HTR-8/SVneo (cell line): ENCODE measurements at places on chromosomes 3 and 15.

- no peak for DNase-seq
Measured at GRCh38 chr15:71091601-71092000, 23.7 kb upstream of the THSD4 start.

- peak; percentile 8 for DNase-seq
Measured at GRCh38 chr15:57213862-57214261, 162.4 kb upstream of the CGNL1 start.

- DNase-seq: no peak
Measured at GRCh38 chr3:196670339-196670738, 30.8 kb downstream of the NRROS start.

GRCh38 chr15:70119911-70120508 is 22.3 kb upstream of the TLE3 start:
- DNase-seq: no peak

GRCh38 chr3:64242435-64242834 is 17.2 kb upstream of the PRICKLE2 start:
- no peak for DNase-seq

- DNase-seq: no peak
Measured at GRCh38 chr3:105315815-105316214, 50.9 kb upstream of the ALCAM start.

- no peak for DNase-seq
Measured at GRCh38 chr3:24088782-24089181, 143.7 kb downstream of the NR1D2 start.

DNA sequence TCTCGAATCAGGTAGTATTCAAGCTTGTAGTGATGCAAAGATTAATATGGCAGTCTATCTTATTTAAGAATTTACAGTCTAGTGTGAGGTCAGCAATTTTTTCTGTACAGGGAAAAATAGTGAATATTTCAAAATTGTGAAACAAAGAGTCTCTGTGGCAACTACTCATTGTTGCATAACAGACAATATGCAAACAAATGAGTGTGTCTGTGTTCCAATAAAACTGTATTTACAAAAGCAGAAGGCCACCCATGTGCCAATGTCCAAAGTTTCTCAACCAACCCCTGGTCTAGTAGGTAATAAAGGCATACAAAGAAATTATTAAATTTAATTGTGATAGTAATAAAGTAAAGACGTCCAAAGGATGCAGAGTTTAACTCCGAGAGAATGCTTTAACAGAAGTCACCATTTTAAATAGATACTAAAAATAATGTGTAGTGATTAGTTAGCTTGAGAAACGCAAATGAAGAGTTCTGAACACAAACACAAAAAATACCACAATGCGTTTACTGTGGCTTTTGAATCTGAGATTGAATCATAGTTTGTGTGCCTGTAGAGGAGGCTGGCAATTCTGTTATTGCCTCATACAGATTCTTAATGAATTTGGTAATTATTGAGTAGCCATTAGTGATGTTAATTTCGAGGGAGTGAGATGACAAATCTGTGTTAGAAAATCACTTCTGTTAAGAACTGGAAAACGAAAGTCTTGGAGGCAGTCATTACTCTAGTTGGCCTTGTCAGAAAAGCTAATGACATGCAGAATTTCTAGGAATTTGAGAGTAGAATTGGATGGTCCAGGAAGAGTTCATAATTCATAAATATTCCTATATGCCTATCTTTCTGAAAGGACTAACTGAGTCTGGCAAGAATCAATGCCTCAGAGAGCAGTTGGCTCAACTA is 48.7 kb downstream of the CADM2 start:
- DNase-seq: no peak

GRCh38 chr15:64144192-64144564 is 7.4 kb upstream of the SNX22 start:
- DNase-seq: no peak

DNA sequence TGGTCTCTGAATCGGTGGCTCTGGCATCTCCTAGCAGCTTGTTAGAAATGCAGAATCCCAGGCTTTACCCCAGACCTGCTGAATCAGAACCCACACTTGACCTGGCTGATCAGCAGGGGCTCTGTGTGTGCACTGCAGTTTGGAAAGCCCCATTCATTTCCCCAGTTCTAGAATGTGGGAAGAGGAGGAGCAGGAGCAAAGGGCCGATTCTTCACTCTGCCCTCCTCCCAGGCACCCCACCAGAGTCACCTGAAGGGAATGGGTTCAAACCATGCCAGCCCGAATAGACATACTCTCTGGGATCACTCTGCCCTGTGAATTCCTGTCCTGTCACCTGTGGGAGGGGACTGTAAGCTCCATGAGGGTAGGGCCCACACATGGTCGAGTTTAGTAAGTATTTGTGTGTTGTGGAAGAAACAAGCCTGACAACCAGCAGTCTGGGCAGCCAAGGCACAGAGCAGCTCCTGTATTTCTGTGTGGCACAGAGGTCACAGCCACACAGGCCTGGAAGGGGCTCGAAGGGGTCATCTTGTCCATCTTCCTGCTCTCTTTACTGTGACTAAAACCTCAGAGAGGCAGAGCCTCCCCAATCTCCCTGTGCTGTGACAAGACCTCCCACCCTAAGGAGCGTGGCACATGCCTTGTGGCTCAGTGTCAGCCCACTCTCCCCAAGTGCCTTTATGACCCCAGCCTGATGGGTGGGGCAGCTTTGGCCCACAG is 29.0 kb upstream of the HHATL start:
- no peak for DNase-seq

DNA sequence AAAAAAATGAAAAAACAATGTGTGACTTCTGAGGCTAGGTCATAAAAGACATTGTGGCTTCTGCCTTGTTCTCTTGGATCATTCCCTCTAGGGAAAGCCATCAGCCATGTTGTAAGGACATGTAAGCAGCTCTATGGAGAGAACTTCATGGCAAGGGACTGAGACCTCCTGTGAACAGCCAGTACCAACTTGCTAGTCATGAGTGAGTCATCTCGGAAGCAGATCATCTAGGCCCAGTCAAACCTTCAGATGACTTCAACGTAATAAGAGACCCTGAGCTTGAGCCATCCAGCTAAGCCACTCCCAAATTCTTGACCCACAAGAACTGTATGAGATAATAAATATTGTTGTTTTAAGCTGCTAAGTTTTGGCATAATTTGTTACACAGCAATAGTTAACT is 4.9 kb downstream of the MON1A start:
- DNase-seq: peak; percentile 64

DNA sequence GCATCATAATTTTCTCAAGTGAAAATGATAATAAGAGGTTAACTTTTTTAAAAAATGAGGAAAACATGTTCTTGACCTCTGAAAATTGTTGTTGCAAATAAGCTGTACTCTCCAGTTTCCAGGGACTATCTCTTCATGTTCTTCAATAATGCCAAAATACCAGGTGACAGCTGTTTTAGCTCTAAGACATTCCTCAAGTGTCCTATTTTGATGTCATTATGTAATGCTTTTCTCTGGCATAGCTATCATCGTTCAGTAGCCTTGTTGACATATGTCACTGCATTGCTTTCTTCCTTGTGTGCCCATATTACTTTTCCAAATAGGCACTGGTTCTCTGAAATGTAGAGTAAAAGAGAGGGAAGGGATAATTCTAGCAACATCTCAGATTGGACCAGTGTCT is 5.7 kb upstream of the FILIP1L start:
- DNase-seq: no peak

- no peak for DNase-seq
Measured at GRCh38 chr3:190810957-190811356, 51.5 kb downstream of the GMNC start.

- DNase-seq: no peak
Measured at GRCh38 chr15:75140080-75140879, 61.4 kb upstream of the C15orf39 start.

- DNase-seq: no peak
Measured at GRCh38 chr15:48289628-48290027, 41.6 kb upstream of the DUT start.

- DNase-seq: no peak
Measured at GRCh38 chr3:29514170-29514569, 233.3 kb downstream of the RBMS3 start.

GRCh38 chr3:139448104-139448503 is 28.2 kb downstream of the RBP2 start:
- DNase-seq: no peak

DNA sequence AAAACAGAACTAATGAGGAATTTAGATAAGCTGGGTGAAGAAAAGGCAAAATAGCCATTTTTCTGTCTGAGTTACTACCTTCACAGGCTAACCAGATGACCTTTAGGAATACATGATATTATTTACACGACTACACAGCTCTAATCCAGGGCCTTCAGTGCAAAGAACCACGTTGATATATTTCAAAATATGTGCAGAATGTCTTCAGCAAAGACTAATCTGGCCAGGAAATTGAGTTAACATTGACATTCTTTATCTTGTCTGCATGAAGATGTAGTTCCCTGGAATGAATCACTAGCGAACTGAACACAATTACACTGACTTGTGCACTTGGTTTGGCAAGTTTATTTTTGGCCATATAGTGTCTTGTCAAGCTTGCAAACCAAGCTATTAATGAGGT is 41.5 kb downstream of the PDHB start:
- no peak for DNase-seq

GRCh38 chr3:118165413-118165812 is 869.2 kb downstream of the IGSF11 start:
- DNase-seq: no peak

GRCh38 chr3:52311576-52312119 is 4.5 kb upstream of the DNAH1 start:
- no peak for DNase-seq

- DNase-seq: no peak
Measured at GRCh38 chr3:78112291-78113010, 1072.6 kb downstream of the ROBO2 start.

- DNase-seq: peak; percentile 2
Measured at GRCh38 chr3:173398111-173398479, 551 bp downstream of the NLGN1 start.

- DNase-seq: no peak
Measured at GRCh38 chr15:66646799-66647198, 55.2 kb upstream of the SMAD6 start.

- no peak for DNase-seq
Measured at GRCh38 chr3:180749796-180750195, 70.5 kb upstream of the CCDC39 start.

GRCh38 chr15:72116731-72117485 is 1.0 kb downstream of the MYO9A start:
- peak; percentile 35 for DNase-seq

GRCh38 chr3:99562990-99563607 is 75.3 kb upstream of the COL8A1 start:
- peak; percentile 8 for DNase-seq

- DNase-seq: no peak
Measured at GRCh38 chr3:78887547-78888011, 880.2 kb downstream of the ROBO1 start.

- DNase-seq: no peak
Measured at GRCh38 chr15:41908736-41909461, 15.0 kb upstream of the SPTBN5 start.

DNA sequence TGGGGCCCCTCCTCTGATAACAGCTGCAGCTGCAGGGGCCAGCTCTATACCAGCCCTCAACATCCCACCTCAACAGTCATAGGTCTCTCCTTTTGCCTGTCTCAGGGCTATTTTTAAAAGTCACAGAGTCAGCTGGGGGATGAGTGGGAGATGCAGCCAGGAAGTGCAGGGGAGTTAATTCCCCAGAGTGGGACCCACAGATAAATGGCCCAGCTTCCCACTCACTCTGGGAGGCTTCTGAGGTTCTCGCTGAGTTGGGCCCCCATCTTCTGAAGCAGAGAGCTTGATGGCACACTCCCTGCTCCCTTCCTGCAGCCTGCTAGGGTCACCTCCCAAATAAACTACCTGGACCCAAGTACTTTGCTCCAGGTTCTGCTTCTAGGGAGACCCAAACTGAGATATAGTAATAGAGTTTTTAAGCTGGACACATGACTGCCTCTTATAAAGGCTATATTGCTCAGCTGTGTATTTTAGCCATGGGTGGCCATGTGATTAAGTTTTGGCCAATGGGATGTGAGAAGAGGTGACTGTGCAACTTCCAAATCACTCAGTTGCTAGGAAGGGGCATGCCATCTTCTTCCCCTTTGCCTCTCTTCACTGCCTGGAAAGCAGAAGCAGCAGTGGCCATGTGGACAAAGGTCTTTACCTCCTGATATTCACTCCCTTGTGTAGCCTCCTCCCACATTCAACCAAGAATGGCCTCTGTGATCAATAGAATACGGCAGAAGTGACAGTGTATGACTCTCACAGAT is 15.5 kb upstream of the VIPR1 start:
- DNase-seq: no peak

DNA sequence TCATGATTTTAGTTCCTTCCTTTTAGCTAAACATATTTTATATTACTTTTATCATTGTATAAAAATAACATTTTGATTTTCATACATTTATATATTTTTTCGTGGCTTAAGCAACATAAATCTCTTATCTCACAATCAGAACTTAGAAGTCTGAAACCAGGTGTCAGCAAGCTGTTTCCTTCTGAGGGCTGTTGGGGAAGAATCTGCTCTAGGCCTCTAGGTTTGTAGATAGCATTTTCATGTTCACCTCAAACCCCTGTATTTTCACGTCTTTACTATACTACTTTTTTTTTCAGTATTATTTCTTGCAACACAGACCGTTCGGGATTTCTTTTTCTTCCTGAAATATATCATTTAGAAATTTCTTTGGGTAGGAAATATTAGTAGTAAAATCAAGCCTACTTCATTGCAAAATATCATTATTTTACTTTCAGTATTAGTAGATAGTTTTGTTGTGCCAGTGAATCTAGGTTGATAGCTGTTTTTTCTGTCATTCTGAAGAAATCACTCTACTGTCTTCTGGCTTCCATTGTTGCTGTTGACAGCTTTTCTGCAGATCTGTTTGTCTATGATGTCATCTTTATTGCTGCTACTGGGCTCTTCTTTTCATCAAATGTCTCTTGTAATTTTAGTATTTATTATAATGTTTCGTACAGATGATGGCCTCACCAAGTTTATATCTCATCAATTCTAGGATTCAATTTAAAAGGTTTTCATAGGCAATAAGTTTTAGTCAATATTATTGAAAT is 756.3 kb downstream of the VGLL3 start:
- no peak for DNase-seq

DNA sequence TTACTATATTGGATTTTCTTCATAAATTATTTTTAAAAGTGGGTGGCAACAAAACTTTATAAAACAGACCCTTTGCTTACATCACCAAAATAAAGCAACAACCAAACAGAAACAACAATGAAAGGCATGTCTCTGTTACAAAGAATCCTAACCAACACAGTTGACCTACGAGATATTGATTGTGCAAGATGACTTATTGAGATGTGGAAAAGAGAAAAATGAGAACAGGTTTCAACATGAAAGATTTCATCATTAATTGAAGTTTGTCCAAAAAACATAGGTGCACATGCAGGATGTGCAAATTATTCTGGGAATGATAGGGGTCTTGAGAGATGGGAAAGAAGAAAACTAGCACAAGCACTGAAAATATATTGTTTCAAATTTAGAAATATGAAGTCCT is 9.0 kb downstream of the GMNC start:
- no peak for DNase-seq

- peak; percentile 33 for DNase-seq
Measured at GRCh38 chr3:134640872-134641470, 9.9 kb downstream of the KY start.

- no peak for DNase-seq
Measured at GRCh38 chr3:17179381-17180205, 294.8 kb downstream of the PLCL2 start.
